ENCODE measurements at places on chromosomes 1 and 21. TPM values are rescaled to one million over a fixed set of nuclear protein-coding genes. Genes with fewer than 3 reads are reported as not detected.

GOLT1A gene
- polyA plus RNA-seq: 0.94 TPM

ASAP3 gene
- polyA plus RNA-seq: 11.9 TPM

TMEM222 gene
- 44.9 TPM for polyA plus RNA-seq

BTBD8 gene
- polyA plus RNA-seq: 1.3 TPM

KIF21B gene
- 0.46 TPM for polyA plus RNA-seq

BROX gene
- polyA plus RNA-seq: 8.1 TPM

NLRP3 gene
- polyA plus RNA-seq: 0.60 TPM

PLA2G2E gene
- not detected for polyA plus RNA-seq

CD1E gene
- 0.05 TPM for polyA plus RNA-seq

MAP3K21 gene
- polyA plus RNA-seq: 0.85 TPM

STYXL2 gene
- 0.04 TPM for polyA plus RNA-seq

CFHR3 gene
- polyA plus RNA-seq: 0.15 TPM

RBP7 gene
- 14.7 TPM for polyA plus RNA-seq

ZBTB40 gene
- 3.5 TPM for polyA plus RNA-seq

ATP6V1G3 gene
- not detected for polyA plus RNA-seq

SNRNP40 gene
- 21.4 TPM for polyA plus RNA-seq

TMEM125 gene
- polyA plus RNA-seq: 45.3 TPM

FMO4 gene
- polyA plus RNA-seq: 2.6 TPM

OBSCN gene
- 3.2 TPM for polyA plus RNA-seq

RPE65 gene
- polyA plus RNA-seq: not detected

EXO1 gene
- 0.11 TPM for polyA plus RNA-seq

RNF207 gene
- 13.7 TPM for polyA plus RNA-seq

MEX3A gene
- under 0.01 TPM for polyA plus RNA-seq

NAXE gene
- polyA plus RNA-seq: 46.5 TPM

NUP133 gene
- polyA plus RNA-seq: 7.2 TPM

EIF4G3 gene
- 24.1 TPM for polyA plus RNA-seq

GNAT2 gene
- not detected for polyA plus RNA-seq

YBEY gene
- 13.9 TPM for polyA plus RNA-seq

C1orf116 gene
- 0.34 TPM for polyA plus RNA-seq
